ENCODE measurements at places on chromosomes 7 and 10.

GRCh38 chr10:42879380-42880254, 97.0 kb downstream of the BMS1 start:
- DNase-seq: no peak

- no peak for DNase-seq
Measured at GRCh38 chr10:43127442-43127841, 10.8 kb upstream of the CSGALNACT2 start.

- DNase-seq: no peak
Measured at GRCh38 chr10:4834898-4835405, 8.9 kb downstream of the AKR1E2 start.

DNA sequence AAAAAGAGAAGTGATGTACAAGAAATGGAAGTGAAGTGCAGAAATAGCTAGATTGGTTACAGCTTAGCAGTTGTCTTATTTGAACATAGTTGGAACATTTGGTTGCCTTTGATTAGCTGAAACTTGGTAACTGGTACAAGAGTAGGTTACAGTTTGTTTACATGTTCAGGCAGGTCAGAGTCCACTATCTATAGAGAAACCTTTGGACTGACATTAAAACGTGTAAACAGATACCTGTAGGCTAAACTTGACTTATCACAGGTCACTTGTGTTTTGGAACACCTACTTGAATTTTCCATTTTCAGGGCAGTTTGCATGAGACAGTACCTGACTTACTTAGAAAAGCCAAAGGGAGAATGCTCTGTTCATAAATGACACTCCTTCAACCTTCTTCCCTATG, 28.5 kb upstream of the CYP2C8 start:
- DNase-seq: no peak

GRCh38 chr10:15605740-15606369, 113.9 kb downstream of the ITGA8 start:
- DNase-seq: no peak

- no peak for DNase-seq
Measured at GRCh38 chr7:101917566-101917965, 100.1 kb downstream of the CUX1 start.

GRCh38 chr7:84055904-84056605, 138.5 kb downstream of the SEMA3A start:
- DNase-seq: no peak

All from NCI-H2171 treated with DMSO at 0.1 percent for 48 hours (cell line).